Stimulated activated CD8-positive, alpha-beta memory T cell treated with anti-CD3 and anti-CD28 coated beads, Interleukin-2, amount 100 ng/mL, for 1 hour (primary cell): ENCODE measurements at places on chromosomes 2 and 18.

- DNase-seq = no peak
Measured at GRCh38 chr2:100244881-100245605, 77.3 kb downstream of the LONRF2 start.

- DNase-seq = no peak
Measured at GRCh38 chr2:151679994-151680393, 54.3 kb downstream of the NEB start.

DNA sequence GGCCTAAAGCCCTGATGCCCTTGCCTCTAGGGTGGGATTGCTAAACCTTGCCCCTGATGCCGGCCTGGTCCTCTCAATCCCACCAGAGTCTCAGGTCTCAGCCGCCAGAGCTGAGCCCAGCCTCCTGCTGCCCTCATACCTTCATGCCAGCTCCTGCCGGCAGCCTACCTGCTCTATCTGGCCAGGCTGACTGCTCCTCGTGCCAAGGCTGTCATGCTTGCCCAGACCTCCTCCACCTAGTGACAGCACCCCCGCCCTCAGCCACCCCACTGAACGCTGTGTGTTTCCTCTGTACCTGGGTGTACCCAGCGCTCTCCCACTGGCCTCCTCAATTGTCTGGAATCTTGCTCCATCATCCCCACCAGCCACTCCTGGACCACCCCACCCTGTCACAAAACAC lies 120.1 kb downstream of the CACNB4 start:
- DNase-seq = no peak

DNA sequence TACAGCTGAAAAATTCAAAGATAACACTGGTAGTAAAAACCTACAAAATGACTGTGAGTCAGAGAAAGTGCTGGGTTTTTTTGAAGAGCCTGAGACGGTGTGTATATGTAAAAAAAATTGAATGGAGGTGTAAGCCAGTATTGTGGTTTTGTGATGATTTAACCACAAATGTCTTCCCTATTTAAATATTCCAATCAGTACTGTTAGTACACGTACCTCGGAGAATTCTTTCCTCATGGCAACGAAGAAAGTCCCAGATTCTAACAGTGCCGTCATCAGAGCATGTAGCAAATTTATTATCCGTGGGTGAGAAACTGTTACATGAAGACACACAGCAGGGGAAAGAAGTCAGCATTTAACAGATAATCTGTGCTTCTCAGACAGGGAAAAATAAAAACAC lies 48.1 kb downstream of the WDR33 start:
- DNase-seq = no peak

GRCh38 chr2:50337944-50338343 lies 694.0 kb downstream of the NRXN1 start:
- DNase-seq = no peak

DNA sequence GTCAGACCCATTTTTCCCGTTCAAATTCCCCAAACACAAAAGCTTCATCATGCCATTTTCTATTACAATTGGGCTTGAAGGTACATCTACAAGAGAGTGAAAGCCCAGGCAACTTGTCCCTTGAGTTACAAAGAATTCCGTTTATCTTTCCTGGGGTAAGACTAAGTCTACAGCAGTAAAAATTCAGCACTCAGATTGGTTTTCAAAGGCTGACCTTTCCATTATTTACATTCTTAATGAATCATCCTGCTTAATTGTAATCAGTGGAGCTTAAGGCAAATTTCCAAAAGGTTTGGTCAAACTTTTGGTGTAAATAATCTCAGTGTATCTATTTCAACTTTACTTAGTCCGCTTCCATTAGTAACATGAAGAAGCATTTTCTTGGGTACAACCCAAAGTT lies 33.4 kb upstream of the ST3GAL5 start:
- no peak for DNase-seq

DNA sequence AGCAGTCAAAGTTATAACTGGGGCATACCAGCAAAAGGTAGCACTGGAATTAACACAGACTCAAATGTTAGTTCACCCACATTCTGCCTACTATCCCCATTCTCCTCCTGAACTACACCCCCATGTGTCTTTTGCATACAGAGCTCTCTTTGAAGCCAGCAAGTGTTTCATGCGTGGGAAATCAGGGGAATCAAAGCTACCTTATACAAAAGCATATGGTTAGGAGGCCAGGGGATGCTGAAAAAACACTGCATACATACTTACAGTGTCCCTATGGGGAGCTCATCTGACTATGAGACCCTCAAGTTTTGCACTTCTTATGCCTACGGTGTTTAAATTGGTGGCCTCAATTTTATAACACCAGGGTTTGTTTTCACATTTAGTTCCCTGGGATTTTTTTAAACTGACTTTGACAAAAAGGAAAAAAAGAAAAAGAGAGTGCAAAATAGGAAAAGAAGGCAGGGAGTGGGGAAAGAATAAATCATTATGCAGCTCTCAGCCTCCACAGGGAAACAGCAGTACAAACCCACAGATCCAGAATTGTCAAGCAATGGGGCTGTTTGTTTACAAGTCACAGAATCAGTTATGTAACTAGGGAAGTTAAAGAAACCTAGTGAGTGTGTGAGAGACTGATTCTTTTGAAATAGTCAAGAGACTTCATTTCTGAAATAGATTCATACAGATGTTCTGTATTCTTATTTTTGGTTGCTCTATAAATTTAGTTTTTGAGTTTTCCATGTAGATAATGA lies 20.1 kb upstream of the PPP3R1 start:
- DNase-seq = no peak

DNA sequence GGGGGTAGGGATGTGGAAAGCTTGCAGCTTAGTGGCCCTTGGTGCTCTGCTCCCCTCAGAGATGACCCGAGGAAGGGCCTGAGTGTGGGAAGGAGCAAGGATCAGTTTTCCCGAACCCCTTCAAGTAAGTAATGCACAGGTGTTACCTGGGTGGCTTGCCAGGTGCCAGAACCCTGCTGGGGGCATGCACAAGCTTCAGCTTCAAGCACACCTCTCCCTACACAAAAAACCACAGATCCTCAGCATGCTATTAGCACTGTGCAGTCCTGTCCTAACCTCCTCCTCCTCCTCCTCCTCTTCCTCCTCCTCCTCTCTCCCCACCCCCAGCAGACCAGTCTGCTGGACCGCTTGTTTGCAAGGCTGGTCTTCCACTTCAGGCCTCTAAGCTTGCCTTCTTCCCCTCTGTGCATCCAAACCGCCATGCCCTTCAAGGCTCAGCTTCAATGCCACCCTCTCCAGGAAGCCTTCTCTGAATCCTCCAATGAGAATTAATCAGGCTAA lies 114.8 kb downstream of the ACAA2 start:
- DNase-seq = no peak

- DNase-seq = no peak
Measured at GRCh38 chr18:27808683-27809082, 368.2 kb downstream of the CDH2 start.

DNA sequence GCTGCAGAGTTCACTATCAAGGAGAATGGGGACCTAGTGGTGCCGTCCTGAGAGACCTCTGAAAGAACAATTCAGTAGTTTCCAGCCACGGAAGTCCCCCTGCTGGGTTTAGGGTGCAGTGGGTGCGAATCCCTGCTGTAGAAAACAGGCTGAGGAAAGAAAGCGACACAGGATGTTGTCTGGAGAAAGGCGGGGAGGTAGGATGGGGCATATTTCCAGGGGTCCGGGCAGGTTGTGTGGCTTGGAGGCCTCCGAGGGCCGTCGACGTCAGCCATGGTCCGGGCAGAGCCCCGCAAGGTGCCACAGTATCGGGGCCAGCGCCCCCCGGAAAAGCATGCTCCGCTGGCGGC lies 807 bp upstream of the CREB1 start:
- DNase-seq = peak; percentile 39

DNA sequence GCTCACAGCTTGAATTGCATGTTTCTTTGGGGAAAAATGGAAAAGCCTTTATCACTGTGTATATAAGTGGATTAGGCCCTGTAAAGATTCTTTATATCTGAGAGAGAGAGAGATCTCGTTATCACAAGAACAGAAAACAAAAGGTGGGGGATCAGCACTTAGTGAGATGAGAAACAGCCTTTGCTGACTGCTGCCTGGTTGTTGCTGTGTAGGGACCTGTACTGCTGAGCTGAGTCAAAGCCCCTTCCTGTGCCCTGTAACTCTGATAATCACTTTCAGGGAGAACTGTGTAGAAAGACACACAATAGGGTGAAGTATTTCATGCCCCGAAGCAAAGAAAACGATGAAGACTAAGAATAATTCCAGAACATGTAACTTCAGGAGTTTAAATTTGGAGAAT lies 30.6 kb upstream of the FAM237A start:
- DNase-seq = no peak

- no peak for DNase-seq
Measured at GRCh38 chr2:234091432-234091879, 41.0 kb downstream of the SPP2 start.

GRCh38 chr2:201523506-201523905 lies 72.0 kb downstream of the STRADB start:
- no peak for DNase-seq

DNA sequence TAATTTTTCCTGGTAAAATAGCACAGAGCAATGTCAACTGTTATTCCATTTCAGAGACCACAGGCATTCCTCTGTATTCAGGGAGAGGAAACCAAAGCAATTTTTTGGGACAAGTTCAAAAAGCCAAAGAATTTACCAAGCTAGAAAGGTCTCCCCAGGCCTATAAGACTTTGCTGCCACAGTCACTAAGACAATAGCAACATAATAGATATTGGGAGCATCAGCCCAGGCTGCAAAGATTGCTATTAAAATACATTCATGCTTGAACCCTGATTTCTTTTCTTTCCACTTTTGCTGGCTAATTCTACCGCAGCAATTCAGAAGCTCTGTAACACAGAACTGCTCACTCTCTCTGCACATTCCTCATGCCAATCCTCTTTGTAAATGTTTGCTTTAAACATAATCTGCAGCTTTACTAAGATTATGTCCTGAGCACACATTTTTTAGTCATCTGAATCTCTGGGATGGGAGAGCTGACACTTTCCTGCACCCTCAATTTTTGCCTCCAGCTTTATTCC lies 76.3 kb downstream of the CLHC1 start:
- DNase-seq = no peak

GRCh38 chr2:43701111-43701510 lies 24.9 kb upstream of the C1GALT1C1L start:
- DNase-seq = no peak

- no peak for DNase-seq
Measured at GRCh38 chr18:75114231-75114764, 94.6 kb downstream of the PTGR3 start.

GRCh38 chr2:48049371-48049770 lies 143.1 kb upstream of the FBXO11 start:
- DNase-seq = no peak

- no peak for DNase-seq
Measured at GRCh38 chr2:176076063-176076462, 7.7 kb downstream of the EVX2 start.

DNA sequence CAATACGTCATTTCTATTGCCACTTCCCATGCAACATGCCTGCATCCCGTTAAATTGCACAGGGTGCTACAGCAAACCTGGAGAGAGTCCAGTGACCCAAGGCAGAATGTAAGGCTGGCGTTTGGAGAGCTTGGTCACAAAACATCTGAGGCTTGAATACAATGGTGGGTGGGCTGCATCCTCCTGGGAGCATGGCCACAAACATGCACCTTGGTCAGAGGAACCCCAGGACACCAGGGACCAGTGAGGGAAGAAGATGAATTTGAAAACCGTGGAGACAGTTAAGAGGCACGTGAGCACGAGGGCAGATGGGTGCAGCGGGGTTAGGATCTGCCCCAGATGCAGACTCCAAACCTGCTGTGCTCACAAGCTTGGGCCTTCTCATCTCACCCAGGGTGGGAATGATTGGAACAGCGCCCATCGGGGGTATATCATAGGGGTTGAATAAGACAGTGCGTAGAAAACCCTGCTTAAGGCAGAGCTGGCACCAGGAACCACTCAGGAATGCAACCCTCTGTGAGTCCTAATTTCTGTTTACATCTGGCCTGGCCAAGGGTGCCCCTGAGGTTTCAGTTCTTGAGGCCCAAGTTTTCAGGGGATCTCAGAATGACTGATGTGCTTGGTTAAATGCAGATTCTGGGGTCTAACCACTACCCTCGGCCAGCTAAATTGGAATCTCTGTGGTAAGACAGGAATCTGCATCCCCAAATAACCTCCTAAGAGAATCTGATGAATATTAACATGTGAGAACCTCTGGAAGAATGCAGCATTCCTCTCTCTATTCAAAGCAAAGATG lies 97.2 kb downstream of the ARL4C start:
- DNase-seq = no peak
